ENCODE measurements at places on chromosomes 1 and 21.

DNA sequence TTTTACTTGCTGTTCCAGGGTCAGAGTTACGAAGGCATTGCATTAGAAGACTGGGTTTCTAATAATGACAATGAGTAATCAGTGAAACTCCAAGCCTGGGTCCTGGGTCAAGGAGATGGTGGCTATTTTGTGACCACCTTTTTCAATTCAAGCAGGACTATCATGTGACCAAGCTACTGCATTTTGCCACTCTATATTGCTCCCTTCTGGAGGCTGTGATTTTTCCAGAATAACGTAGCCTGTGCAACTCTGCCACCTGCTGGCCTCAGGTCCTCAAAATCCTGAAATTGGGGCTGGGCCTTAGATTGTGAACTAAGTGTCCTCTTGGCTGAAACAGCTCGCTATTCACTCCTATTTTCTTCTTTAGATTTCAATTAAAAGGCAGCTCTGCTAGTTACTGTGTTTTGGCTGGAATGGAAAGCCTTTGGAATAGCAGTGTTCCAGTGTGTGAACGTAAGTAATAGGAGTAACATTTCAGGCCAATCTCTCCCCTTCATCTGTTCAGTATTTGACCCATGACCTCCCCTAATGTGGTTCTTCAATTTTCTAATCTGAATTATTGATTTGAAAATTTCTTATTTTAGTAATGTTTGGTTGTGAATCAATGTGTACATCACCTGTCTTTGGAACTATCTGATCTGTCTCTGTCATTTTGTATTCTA is 52.9 kb upstream of the CD46 start:
- peak; percentile 72 for DNase-seq

DNA sequence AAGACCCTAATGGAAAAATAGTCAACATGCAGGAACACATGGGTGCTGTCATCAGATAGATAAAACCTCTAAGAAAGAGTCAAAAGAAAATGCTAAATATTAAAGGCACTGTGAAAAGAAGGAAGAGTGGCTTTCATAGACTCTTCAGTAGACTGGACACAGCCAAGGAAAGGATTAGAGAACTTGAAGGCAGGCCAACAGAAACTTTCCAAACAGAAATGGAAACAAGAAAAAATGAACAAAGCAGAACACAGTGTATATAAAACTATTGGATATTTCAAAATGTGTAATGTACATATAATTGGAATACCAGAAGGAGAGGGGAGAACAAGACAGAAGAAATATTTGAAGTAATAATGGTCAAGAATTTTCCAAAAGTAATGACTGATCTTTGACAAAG is 431.9 kb downstream of the MATN1 start:
- DNase-seq: no peak

DNA sequence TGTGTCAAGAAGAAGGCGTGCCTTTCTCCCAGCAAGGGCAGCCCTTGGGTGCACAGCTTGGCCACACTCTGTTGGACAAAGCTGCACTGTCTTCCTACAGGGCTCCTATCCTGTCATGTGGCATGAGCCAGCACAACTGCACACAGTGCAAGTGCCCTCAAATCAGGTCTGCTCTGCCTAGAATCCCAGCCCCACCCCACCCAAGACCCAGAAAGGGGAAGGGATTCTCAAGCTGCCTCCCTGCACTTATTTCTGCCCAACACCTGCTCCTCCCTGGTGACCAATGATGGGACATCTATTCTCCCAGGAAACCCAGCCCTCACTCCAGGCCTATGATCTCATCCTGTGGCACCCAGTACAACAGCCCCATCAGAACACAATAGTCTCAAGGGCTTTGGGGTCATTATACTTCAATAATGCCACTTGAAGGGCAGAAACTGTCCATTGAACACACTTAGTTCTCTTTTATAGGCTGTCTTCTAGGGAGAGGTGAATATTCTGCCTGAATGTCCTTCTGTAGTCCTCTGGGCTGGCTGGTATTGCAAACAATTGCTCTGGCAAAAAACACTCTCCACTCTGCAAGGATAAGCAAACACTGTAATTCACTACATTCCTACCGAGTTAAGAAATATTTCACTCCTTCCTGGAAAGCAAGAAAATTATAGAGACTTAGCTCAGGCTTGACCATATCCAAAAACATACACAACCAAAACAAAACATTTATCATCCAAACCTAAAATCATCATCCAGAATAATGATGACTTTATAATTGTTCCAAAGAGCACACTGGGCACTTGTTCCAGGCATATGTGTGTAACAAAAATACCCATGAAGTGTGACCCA is 43.1 kb upstream of the IGSF3 start:
- no peak for DNase-seq

- no peak for DNase-seq
Observed at GRCh38 chr21:36147911-36148310, 8.7 kb upstream of the DOP1B start.

DNA sequence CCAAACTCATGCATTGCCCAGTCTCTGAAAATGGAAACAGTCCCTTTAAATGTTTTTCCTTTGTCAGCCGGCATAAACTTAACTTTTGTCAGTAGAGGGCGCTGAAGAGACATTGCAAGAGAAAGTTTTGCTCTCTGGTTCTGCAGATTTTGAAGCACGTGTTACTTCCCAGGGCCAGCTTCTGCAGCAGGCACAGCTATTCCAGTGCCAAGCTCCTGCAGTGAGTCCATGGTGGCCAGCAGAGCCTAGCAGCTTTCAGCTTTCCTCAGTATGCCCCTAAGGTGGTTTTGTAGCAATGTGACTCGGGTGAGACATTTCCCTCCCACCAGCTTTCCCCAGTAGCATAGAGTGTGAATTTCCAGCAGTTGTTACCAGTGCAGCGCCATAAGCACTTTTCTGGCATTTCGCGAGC is 2.6 kb upstream of the IFI44L start:
- peak; percentile 56 for DNase-seq
